HepG2 (cell line): ENCODE measurements at places on chromosomes 4 and X. TPM values are rescaled to one million over a fixed set of nuclear protein-coding genes. Genes with fewer than 3 reads are reported as not detected.
A peak's percentile ranks its signal among the peaks of the same experiment; 100 is the strongest.

- peaks cover 69% of the 10 kb centered on the region for H3K36me3 ChIP-seq
- no peaks in the 10 kb centered on the region for H3K27me3 ChIP-seq
- no peak for DNase-seq
- H3K4me3 ChIP-seq: no peak overlapping the region
Measured at GRCh38 chr4:87365348-87365747, 25.6 kb downstream of the HSD17B11 start.

DNA sequence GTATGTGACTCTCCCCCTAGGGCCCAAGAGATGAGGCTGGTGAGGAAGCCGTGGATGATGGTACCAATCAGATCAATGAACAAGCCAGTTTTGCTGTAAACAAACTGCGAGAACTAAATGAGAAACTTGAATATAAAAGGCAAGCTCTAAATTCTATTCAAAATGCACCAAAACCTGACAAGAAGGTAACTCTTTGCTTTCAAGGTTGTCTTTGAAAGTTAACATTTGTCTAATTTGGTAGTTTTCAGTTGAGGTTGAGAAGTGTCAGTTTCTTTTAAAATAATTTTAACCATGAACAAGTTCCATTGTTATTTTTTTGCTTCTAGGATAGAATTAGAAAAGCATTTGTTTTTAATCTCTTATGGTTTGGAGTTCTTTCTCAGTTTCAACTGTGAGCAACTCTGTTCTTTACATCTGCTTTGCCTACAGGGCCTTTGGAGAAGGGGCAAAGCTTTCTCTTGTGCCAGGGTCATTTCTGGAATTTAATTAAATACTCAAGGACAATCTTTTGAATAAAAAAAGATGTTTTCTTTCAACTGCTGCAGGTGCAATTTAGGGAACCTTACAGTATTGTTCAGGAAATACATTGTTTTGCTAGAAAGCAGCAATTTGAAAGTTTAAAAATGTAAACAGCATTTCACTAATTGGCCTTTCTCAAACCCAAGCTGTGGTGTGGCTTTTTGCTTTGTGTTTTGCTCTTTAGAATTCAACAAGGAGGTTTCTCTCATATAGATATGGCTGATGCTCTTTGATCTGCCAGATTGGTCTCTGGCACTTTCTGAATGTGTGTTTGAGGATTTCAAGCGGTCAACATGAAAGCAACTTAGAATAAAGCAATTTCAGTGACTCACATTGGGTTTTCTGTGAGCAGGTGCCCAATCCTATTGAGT, 62.9 kb downstream of the LRP2BP start:
- H3K27me3 ChIP-seq: no peaks in the 10 kb centered on the region
- no peak overlapping the region for H3K4me3 ChIP-seq
- no peaks in the 10 kb centered on the region for H3K36me3 ChIP-seq
- peak; percentile 92 for DNase-seq

GRCh38 chr4:152010710-152011079, 249.9 kb upstream of the GATB start:
- no peak overlapping the region for H3K27ac ChIP-seq
- H3K4me1 ChIP-seq: no peaks in the 10 kb centered on the region
- H3K4me3 ChIP-seq: no peak overlapping the region
- peaks cover 16% of the 10 kb centered on the region; the same call in 2 of the 3 replicates for H3K27me3 ChIP-seq
- no peaks in the 10 kb centered on the region for H3K36me3 ChIP-seq

- no peak for DNase-seq
- no peaks in the 10 kb centered on the region for H3K4me1 ChIP-seq
- H3K27me3 ChIP-seq: no peaks in the 10 kb centered on the region
- H3K4me3 ChIP-seq: no peak overlapping the region
- no peak overlapping the region for H3K27ac ChIP-seq
- H3K36me3 ChIP-seq: peaks cover 14% of the 10 kb centered on the region; the same call in 1 of the 3 replicates
Measured at GRCh38 chr4:20724915-20725314, 24.7 kb downstream of the PACRGL start.

- no peaks in the 10 kb centered on the region for H3K36me3 ChIP-seq
- H3K4me1 ChIP-seq: no peaks in the 10 kb centered on the region
- no peaks in the 10 kb centered on the region; the same call in 1 of the 2 replicates for H3K27me3 ChIP-seq
Measured at GRCh38 chr4:137685357-137685756, 153.1 kb upstream of the PCDH18 start.

- no peak overlapping the region for H3K4me3 ChIP-seq
- H3K27ac ChIP-seq: no peak overlapping the region
- DNase-seq: no peak
- H3K36me3 ChIP-seq: no peaks in the 10 kb centered on the region
Measured at GRCh38 chr4:123843137-123843536, 446.5 kb downstream of the SPRY1 start.

DNA sequence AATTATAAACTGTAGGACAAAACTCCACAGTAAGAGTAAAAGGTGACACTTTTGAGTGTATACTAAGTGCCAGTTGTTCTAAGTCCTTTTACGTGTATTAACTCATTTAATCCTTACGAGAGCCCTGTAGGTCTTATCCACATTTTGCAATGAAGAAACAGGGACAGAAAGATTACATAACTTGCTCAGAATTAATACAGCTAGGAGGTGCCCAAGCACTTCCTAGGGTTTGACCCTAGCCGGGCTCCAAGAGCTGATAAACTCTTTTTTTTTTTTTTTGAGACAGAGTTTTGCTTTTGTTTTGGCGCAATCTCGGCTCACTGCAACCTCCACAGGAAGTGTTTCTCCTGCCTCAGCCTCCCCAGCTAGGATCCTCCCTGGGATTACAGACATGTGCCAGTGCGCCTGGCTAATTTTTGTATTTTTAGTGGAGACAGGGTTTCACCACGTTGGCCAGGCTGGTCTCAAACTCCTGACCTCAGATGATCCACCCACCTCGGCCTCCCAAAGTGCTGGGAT, 110.4 kb downstream of the UBE2K start:
- H3K4me1 ChIP-seq: peaks cover 6% of the 10 kb centered on the region; the same call in 1 of the 2 replicates
- no peak for DNase-seq
- H3K36me3 ChIP-seq: no peaks in the 10 kb centered on the region

- H3K4me1 ChIP-seq: no peaks in the 10 kb centered on the region
- no peaks in the 10 kb centered on the region for H3K36me3 ChIP-seq
- no peaks in the 10 kb centered on the region for H3K27me3 ChIP-seq
- no peak overlapping the region for H3K4me3 ChIP-seq
- DNase-seq: no peak
- H3K27ac ChIP-seq: no peak overlapping the region
Measured at GRCh38 chrX:107753187-107753586, 22.4 kb downstream of the TSC22D3 start.

GRCh38 chrX:56281789-56282188, 49.6 kb downstream of the KLF8 start:
- H3K4me3 ChIP-seq: no peak overlapping the region
- H3K4me1 ChIP-seq: no peaks in the 10 kb centered on the region
- no peak overlapping the region for H3K27ac ChIP-seq
- H3K27me3 ChIP-seq: no peaks in the 10 kb centered on the region

DNA sequence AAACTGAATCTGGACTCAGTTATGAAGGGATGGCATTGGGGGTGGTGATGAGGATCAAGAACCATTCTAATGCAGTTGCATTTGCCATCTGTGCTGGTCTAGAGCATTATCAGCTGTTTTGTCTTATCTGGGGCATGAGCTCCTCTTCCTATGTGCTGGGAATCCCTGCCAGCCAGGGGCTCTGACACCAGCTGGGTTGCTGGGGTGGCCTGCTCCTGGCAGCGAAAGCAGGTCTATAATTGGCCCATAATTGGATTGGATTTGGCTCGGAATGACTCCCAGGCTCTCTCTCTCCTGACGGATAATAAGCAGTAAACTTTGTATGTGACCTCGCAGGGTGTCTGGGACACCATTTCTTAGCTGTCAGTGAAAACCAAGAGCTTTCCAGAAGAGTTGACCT, 34.1 kb downstream of the SMPX start:
- peaks cover 28% of the 10 kb centered on the region for H3K4me1 ChIP-seq
- no peaks in the 10 kb centered on the region for H3K36me3 ChIP-seq
- no peak for DNase-seq
- no peaks in the 10 kb centered on the region for H3K27me3 ChIP-seq
- H3K4me3 ChIP-seq: no peak overlapping the region

- H3K4me3 ChIP-seq: no peak overlapping the region
- H3K27me3 ChIP-seq: no peaks in the 10 kb centered on the region
- DNase-seq: no peak
- no peaks in the 10 kb centered on the region for H3K36me3 ChIP-seq
- no peaks in the 10 kb centered on the region for H3K4me1 ChIP-seq
Measured at GRCh38 chr4:60814549-60814948, 385.6 kb upstream of the ADGRL3 start.

- no peaks in the 10 kb centered on the region for H3K36me3 ChIP-seq
- no peak overlapping the region for H3K27ac ChIP-seq
- DNase-seq: no peak
Measured at GRCh38 chr4:21827575-21827974, 121.0 kb downstream of the KCNIP4 start.

DNA sequence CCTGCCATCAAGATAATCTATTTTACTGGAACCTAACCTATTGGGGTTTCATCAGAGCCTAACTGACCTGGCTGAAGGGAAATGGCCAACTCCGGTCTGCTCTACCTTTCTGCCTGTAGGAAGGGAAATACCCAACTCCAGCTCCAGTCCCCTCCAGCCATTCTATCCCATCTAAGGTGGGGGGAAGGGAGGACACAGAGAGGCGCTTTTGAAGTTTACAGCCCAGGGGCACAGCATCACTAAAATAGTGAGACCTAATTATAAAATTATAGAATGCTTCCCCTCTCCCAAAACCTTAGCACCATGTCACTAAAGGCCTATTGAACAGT, 27.8 kb upstream of the ACSL4 start:
- H3K4me1 ChIP-seq: peaks cover 29% of the 10 kb centered on the region
- no peak for DNase-seq
- no peaks in the 10 kb centered on the region for H3K27me3 ChIP-seq
- no peaks in the 10 kb centered on the region for H3K36me3 ChIP-seq
- no peak overlapping the region for H3K4me3 ChIP-seq

DNA sequence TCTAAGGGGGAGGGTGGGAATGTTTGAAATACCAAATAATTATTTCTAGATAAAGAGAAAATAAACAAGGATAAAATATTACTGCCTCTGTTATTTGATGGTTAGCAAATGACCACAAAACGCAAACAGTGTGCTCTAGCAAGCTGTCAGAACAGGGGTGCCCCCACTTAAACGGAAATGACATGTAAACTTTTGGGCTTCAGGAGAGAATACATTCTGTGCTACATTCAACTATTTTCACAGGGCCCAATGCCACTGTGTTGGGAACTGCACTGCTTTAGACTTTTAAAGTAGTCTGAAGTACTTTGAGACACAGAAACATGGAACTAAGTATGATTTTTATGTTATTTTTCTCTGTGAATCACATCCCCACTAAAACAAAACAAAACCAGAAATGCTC, 14.1 kb downstream of the CD40LG start:
- H3K27ac ChIP-seq: no peak overlapping the region
- H3K4me3 ChIP-seq: no peak overlapping the region
- no peak for DNase-seq
- no peaks in the 10 kb centered on the region for H3K4me1 ChIP-seq
- no peaks in the 10 kb centered on the region for H3K36me3 ChIP-seq
- no peaks in the 10 kb centered on the region; the same call in 2 of the 3 replicates for H3K27me3 ChIP-seq

- no peak overlapping the region for H3K4me3 ChIP-seq
- no peaks in the 10 kb centered on the region for H3K4me1 ChIP-seq
- H3K36me3 ChIP-seq: no peaks in the 10 kb centered on the region
Measured at GRCh38 chrX:5965406-5965805, 263.3 kb downstream of the NLGN4X start.

- no peaks in the 10 kb centered on the region for H3K27me3 ChIP-seq
- H3K27ac ChIP-seq: no peak overlapping the region
- H3K36me3 ChIP-seq: no peaks in the 10 kb centered on the region
- peaks cover 32% of the 10 kb centered on the region for H3K4me1 ChIP-seq
- no peak overlapping the region for H3K4me3 ChIP-seq
Measured at GRCh38 chr4:182923796-182924340, 6.7 kb upstream of the DCTD start.

DNA sequence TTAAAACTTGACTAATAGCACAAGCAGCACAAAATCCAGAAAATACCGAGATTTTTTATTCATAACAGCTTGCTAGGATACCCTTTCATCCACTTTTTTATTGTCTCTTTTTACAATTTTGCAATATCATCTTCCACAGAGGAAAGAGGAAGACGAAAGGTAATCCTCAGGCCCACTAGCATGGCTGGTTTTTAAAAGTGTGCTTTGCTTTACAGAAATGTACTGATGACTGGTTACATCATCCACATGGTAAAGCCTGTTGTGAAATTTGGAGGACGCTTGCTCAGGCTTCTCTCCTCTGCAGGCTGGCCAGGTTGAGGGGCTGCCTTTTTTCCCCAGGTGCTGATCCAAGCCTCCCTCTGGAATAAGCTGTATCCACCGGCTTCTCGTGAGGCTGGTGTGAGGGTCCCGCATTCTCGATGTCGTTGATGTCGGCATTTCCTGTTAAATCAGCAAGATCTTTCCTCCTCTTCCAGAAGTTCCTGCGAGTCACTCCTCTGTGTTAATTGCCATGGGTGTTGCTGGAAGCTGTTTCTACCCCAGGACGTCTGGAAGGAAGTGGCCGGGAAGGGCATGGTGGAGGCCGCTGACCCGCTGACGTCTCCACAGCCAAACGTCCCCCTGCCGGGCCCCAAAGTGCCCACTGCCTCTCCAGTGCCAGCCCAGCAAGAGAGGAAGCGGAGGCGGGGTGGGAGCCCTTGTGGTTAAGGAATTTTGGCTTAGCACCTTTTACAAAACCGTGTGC, 5.8 kb upstream of the DGKQ start:
- H3K27me3 ChIP-seq: peaks cover 10% of the 10 kb centered on the region; the same call in 1 of the 3 replicates
- H3K36me3 ChIP-seq: no peaks in the 10 kb centered on the region
- H3K4me1 ChIP-seq: peaks cover 19% of the 10 kb centered on the region
- DNase-seq: peak; percentile 32

- no peak overlapping the region for H3K4me3 ChIP-seq
- H3K4me1 ChIP-seq: no peaks in the 10 kb centered on the region
- H3K27me3 ChIP-seq: peaks cover 9% of the 10 kb centered on the region; the same call in 1 of the 3 replicates
Measured at GRCh38 chr4:181756451-181757095, 486.6 kb upstream of the TENM3 start.

DNA sequence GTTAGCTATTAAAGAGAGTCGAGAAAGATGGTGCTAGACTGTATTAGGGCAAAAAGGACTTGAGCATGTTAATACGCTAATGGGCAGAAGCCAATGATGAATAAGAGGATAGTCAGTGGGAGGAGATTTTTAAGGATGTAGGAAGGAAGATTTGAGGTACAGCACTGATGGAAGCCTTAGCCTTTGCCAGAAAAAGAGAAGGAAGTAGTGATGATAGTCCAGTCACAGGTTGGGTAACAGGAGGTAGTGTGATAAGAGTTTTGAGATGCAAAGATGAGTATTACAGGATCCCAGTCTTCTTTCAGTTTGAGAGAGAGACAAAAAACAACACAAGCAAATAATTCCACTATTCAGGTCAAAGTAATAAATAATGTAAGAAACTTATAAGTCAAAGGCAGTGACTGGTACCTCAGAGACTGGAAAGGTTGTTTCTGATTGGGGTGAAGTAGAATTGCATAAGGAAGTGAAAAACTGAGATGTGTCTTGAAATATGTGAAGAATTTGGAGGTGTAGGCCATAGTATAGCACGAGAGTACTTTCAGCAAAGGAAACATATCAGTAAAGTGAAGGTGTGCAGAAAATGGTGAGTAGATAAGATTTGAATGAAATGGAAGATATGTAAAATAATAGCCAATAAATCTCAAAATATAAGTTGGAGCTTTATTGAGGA, 22.1 kb upstream of the NDNF start:
- no peak overlapping the region for H3K4me3 ChIP-seq
- no peaks in the 10 kb centered on the region for H3K36me3 ChIP-seq
- H3K27me3 ChIP-seq: no peaks in the 10 kb centered on the region
- DNase-seq: no peak

The LPAR4 gene
- total RNA-seq: not detected in 2 replicates

The FAM236B gene
- total RNA-seq: not detected in 2 replicates

The GDPD2 gene
- total RNA-seq: 0.04 TPM in 1 of 2 replicates, not detected in the other

The SHOX gene
- total RNA-seq: not detected in 2 replicates

The PDE5A gene
- total RNA-seq: 0.44 and 0.53 TPM in 2 replicates

The FAM9B gene
- not detected in 2 replicates for total RNA-seq

The STOX2 gene
- 0.04 and 0.15 TPM in 2 replicates for total RNA-seq

The PAK3 gene
- not detected in 2 replicates for total RNA-seq

The GABRG1 gene
- not detected in 2 replicates for total RNA-seq
